ENCODE measurements at places on chromosomes 7 and 10.

DNA sequence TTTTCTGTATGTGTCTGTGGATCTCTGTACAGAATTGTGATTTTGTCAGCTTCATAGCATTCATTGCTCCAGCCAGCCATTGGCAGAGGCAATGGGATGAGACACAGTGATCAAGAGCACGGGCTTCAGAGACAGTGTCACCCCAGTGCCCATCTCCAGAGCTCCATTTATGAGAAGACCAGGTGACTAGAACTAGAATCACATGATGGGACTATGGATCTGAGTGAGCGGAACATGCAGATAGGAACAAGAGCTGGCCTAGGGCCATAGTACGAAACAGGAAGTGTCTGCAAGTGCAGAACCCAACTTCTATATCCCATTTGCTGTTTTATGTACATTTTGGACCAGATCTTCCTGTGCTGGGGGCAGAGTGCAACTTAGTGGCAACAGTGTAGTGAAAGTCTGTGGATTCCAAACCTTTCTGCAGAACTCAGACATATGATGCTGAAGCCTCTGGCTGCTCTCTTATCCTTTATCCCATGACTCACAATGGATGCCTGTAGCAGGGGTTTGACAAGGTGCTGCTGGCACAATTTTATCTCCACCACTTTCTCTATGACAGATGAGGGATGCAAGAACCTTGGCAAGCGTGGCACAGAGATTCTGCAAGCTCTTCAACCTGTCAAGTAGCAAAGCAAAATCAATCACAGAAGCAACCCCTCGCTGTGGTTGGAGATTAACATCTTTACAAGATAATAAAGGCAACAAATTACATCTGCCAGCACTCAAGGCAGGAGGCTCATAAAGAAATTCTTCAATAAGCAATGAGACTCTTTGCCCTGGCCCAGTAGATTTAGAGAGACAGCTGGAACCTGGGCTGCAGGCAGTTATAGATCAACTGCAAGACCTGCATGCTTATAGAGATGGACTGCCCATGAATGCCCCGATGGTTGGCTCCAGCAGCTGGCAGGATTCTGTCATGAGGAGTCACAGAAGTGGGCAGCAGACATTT, 681.3 kb downstream of the TNS3 start:
- H3K4me3 ChIP-seq = no peak overlapping the region
- H3K27me3 ChIP-seq = no peaks in the 10 kb centered on the region
- no peak for DNase-seq
- no peaks in the 10 kb centered on the region for H3K36me3 ChIP-seq
- no peaks in the 10 kb centered on the region for H3K4me1 ChIP-seq

DNA sequence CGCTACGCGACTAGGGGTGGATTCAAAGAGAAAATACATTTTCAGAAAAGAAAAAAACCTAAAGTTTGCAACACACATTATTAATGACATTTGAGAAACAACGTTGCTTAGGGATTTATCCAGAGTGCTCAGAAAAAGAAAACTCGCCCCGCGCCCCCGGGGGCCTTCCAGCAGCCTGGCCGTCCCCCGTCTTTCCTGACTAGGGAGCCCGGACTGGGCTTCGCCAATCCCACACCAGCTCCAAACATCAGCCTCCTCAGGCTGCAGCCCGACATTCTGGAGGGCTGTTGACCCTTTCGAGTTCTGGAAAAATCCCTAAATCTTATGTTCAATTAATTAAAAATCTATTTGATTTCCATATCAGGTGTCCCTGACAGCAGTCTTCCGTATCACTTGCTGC, 48.6 kb downstream of the CLEC2L start:
- no peaks in the 10 kb centered on the region for H3K27me3 ChIP-seq
- no peak for DNase-seq
- H3K4me1 ChIP-seq = no peaks in the 10 kb centered on the region
- H3K36me3 ChIP-seq = peaks cover 2% of the 10 kb centered on the region
- H3K27ac ChIP-seq = no peak overlapping the region

DNA sequence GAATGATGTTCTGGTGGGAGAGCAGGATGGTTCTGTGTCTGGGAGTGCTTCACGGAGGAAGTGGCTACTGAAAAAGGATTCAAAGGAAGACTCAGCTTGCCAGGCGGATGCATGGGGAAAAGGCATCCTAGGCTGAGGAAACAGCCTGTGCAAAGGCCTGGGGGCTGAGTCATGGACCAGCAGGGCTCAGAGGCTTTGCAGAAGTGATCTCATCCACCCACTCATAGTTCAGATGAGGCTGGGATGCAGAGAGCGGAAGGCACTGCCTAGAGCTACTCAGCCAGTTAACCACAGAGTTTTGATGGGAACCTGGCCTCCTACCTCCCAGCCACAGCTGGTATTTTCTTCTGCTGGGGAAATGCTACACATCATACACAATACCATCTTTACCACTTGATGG, 15.8 kb upstream of the ADAMTS14 start:
- DNase-seq = no peak
- peaks cover 16% of the 10 kb centered on the region for H3K27me3 ChIP-seq
- H3K4me3 ChIP-seq = no peak overlapping the region
- H3K4me1 ChIP-seq = peaks cover 8% of the 10 kb centered on the region

DNA sequence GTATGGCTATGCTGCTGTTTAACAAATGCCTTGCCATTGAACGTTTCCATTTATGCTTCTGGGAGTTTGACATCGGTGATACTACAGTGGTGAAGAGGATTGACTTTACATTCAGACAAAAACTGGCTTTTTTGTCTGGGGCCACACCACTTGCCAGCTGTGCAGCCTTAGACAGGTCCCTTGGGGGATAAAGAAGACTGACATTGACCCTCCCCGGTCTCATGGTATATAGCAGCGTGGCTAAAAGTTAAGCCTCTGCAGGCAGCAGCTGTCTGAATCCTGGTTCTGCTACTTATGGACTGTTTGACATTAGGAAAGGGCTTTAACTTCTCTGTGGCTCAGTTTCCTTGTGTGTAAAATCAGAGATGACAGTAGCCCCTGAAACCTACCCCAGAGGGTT, 42.0 kb upstream of the PTF1A start:
- no peaks in the 10 kb centered on the region for H3K27me3 ChIP-seq
- no peaks in the 10 kb centered on the region for H3K36me3 ChIP-seq
- no peaks in the 10 kb centered on the region for H3K4me1 ChIP-seq
- H3K27ac ChIP-seq = no peak overlapping the region
- no peak for DNase-seq

DNA sequence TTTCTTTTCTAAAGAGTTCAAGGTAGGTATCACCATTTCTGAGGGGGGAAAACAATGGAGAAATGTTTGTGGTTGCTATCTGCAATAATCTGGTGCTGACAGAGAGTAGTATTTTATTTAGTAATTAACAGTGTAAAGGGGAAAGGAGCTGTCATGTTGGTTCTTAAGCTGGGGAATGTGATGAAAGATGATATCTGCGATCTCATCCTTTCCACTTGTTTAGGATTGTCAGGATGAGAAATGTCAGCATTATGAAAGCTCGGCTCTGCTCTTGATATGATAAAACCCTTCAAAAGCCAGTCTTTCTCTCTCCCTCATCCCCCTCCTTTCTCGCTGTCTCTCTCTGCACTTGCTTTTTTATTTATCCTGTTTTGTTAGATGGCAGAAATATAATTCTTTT, 106.1 kb downstream of the POU6F2 start:
- H3K36me3 ChIP-seq = no peaks in the 10 kb centered on the region
- no peak overlapping the region for H3K4me3 ChIP-seq
- H3K27ac ChIP-seq = no peak overlapping the region
- no peak for DNase-seq
- no peaks in the 10 kb centered on the region for H3K4me1 ChIP-seq
- peaks cover 8% of the 10 kb centered on the region for H3K27me3 ChIP-seq

Measured in activated naive CD8-positive, alpha-beta T cell treated with anti-CD3 and anti-CD28 coated beads, Interleukin-2, amount 10 ng/mL, durations not matched to agents 7 days and 5 days (primary cell).